ENCODE measurements at places on chromosomes 3 and 15.

GRCh38 chr3:94303897-94304296 is 241.0 kb downstream of the NSUN3 start:
- DNase-seq = no peak

- DNase-seq = no peak
These were observed 290.0 kb upstream of the CFAP20DC start for GRCh38 chr3:59339818-59340217.

DNA sequence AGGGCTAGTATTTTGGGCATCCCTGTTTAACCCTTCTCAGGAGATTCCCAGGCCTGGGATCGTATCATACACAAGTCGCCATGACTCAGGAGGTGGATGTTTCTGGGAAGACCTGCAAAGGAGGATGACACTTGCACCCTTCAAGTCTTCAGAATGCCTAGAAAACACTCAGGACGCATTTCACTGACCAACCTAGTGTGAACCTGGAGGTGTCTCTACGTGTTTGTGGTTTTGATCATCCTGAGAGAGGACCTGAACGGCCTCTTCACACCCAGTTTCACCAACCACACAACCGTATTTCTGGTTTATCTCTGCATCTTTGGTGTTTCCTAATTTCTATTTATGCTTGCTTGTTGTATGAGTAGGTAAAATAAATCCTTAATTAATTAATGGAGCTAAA is 2.8 kb upstream of the CLDND1 start:
- no peak for DNase-seq

- no peak for DNase-seq
These were observed 352.6 kb upstream of the CCDC54 start for GRCh38 chr3:107024551-107025026.

- peak; percentile 54 for DNase-seq
These were observed at the start of gene RFX7 for GRCh38 chr15:56243163-56244037. TSS of gene RFX7 (minus strand) at chr15:56243879. CDS start at chr15:56243285, 594 bp downstream.

- DNase-seq = no peak
These were observed 36.5 kb downstream of the GASK1A start for GRCh38 chr3:43015572-43015971.

GRCh38 chr15:50260969-50261496 is 4.5 kb downstream of the HDC start:
- no peak for DNase-seq

- no peak for DNase-seq
These were observed 99.2 kb upstream of the TRPM1 start for GRCh38 chr15:31200735-31201151.

DNA sequence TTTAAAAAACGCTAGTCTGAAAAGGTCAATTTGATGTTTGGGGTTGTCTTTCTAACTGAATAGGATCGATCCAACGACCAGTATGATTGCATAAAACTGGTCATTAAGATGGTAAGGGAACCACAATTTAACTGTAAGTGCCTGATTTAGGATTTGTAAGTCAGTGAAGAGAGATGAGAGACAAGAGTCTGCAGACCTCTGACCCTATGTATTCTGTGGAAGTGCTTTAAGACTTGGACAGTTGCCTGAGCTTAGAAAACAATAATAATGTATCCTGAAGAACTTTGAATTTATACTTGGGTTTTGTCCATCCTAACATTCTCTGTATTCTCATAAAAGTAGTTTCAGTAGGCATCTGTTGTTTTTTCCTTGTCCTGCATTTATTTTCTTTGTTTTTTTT is 221.4 kb upstream of the SUCLG2 start:
- no peak for DNase-seq

DNA sequence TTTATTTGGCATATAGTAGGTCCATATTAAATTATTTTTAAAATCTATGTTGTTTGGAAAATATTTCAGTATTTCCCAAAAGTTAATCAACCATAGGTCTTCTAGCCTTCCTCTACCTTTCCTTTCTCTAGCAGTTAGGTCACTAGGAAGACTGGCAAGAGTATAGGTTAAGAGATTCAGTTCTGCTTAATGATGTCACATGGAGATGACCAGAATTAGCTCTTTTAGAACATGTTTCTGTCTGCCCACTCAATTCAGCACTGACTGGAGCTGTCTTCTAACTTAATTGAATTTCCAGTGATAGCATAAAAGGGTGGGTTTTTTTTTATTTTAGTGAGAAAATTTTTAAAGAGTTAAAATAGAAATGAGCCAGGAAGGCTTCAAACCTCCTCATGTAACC is 23.8 kb upstream of the ZBED2 start:
- DNase-seq = no peak

DNA sequence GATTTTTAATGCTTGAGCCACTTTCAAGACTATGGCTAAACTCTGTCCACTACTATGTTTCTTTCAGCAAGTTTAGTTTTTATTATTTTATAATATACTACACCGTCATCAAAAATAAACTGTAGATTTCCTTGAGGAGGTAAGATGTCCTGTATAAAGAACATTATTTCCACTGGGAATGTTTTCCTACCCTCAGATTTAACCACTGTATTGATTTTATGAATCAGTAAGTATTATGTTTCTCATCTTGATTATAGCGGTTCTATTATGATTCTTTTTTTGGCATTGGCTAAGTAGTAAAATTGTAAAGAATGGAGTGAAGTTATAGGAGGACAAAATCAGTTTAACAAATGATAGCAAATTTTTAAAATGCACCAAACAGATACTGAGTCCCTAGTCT is 44.4 kb downstream of the ADAM10 start:
- no peak for DNase-seq

DNA sequence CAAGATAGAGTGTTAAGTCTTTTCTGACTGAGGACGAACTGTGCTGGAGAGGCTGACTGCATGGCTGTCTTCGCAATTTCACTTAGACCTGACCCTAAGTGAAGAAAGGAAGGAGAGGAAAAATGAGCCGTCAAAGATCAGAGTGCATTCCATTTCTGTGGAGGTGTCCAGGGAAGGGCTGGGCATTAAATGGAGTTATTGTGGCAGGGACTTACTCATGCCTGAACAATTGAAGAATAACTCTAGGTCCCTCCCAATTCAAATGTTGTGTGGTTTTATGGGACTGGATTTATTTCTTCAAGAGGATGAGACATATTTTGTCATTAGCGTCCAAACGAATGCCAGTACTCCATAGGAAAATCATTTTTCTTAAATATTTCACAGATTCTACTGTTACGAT is 187.3 kb upstream of the CFAP20DC start:
- peak; percentile 50 for DNase-seq

DNA sequence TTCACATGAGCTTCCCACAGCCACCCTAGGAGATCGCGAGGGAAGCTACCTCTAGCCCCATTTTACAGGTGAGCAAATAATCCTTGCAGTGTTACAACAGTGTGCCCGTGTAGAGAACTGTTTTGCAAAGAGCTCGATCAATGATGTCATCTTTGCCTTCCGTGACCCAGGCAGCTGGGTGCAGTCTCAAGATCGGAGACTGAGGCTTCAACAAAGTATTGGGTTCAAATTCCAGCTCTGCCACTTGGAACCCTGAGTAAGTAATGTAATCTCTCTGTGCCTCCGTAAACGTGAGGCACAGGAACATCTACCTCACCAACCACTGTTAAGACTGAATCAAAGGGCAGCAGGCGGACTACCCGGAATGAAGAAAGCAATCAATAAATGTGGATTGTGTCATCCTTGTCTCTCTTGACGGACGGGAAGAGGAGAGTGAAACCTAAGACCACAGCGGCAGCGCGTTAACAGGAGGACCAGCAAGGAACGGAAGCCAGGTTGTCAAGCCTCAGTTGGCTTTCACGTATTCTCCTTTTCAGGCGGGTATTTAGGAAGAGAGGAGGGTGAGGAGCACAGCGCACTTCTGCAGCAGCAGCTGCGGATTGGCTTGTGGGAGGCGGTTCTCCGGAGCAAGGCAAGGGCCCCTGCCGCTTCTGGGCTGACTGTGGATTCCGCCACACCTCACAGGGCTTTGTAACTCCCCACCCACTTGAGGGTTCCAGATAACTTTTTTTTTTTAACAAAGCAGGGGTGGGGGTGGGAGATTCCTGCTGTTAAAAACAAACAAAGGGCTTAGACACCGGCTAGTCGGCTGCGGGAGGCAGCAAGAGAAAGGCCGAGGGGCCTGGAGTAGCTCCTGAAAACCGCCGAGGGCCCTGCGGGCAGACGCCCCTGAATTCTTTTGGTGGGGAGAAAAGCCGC is 1.5 kb upstream of the SMAD3 start:
- DNase-seq = peak; percentile 88

DNA sequence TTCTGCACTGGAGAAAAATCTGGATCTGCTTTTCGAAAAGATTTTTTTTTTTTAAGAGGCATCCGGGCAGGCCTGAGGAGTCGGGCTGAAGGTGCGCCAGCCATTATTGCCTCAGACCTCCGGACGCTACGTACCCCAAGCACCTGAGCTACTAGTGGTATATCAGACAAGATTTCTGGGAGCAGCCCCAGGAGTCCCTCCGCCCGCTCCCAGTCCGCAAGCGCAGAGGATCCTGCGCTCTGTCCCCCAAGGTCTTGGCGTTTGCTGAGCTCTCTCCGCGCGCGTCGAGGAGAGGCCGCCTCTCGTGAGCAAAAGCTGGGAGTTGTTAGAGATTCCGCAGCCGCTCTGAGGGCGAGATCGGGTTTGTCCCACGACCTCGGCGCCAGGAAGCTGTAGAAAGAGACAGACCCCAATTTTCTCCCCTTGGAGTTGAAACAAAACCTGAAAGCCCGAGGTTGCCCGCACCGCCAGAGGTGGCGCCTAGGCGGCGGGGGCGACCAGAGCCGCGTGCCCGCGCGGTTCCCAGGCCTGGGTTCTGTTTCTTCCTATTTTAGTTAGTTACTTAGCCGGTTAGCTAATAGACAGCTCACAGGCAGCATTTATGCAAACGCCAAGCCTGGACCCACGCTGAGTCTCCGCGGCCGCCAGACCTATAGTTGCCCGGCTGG is 72.5 kb upstream of the POLG start:
- no peak for DNase-seq

- DNase-seq = no peak
These were observed 175.1 kb upstream of the CTNNB1 start for GRCh38 chr3:41024031-41024836.

GRCh38 chr3:112894258-112894657 is 47.6 kb upstream of the CD200R1L start:
- no peak for DNase-seq

DNA sequence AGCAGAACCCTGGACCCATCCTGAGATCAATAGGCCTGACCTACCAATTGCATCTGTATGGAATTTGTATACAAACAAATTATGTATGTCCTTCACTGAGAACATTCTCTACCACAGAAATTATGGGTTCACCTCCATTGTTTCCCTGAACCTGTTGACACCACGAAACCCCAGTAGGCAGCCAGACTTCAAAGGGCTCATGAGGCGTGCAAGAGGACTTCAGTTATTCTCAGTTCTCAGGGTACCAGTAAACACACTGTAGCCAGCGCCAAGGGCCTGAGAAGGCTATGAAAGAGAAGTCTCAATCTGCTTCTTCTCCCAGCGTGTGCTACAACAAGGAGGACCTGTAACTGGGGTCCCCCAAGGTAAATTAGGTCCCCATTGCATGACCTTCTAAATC is 254.9 kb upstream of the GOLGA6L4 start:
- no peak for DNase-seq

- DNase-seq = no peak
These were observed 103.5 kb upstream of the FXR1 start for GRCh38 chr3:180808823-180809575.

GRCh38 chr3:56086355-56086754 is 381.9 kb downstream of the ERC2 start:
- DNase-seq = no peak

DNA sequence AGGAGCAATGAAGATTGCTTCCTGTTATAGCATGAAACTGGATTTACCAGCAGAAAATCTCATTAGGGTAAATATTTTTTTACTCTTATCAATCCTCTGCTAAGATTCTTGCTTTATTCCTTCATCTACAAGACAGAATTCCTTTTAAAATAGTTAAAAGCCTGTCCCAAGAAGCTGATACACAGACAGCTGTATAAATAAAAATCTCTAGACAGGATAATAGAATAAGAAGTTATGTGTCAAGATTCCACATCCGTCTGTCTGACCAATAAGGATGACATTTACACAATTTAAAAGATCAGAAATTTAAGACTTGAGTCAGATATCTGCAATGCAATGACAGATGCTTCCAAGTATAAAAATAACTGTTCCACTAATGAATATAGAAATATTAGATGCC is 57.6 kb downstream of the SSR3 start:
- DNase-seq = no peak

- no peak for DNase-seq
These were observed 670.6 kb downstream of the PLOD2 start for GRCh38 chr3:145490088-145491048.

- no peak for DNase-seq
These were observed 44.5 kb downstream of the RIOX2 start for GRCh38 chr3:97927704-97928103.

GRCh38 chr3:182697345-182697919 is 95.9 kb upstream of the ATP11B start:
- DNase-seq = no peak

GRCh38 chr15:70127770-70128413 is 30.2 kb upstream of the TLE3 start:
- no peak for DNase-seq

DNA sequence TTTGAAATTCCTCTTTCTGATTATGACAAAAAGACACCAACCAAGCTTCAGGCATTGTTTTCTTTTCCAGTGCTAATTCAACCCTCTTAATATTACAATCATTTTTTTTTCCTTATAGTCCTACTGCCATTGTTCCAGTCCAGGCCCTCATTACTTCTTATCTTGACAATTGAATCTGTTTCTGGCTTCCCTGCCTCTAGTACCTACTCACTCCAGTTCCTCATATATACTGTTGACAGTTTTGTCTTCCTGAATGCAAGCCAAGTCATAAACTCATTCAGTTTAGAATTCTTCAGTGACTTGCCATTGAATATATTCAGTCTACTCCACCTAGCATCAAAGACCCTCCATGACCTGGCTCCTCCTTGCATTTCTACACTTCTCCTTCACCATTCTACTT is 507.4 kb downstream of the FGF12 start:
- DNase-seq = no peak

DNA sequence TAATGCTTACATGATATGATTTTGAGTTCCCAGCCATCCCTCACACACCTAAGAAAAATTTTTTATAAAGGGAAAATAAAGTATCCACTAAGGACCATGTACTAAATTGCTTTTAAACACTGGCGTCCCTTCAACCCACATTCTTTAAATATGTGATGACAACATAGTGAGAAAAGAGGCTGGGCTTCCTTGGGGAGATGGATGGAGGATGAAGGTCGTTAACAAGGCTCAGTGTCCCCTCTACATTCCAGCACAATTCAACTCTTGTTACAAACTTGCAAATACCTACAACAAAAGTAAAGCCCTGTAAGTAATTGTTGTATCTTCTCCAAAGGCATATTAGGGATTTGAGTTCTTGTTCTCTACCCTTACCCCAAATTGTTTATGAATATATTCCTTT is 87.2 kb upstream of the SLC4A7 start:
- DNase-seq = no peak

- peak; percentile 11 for DNase-seq
These were observed 142.0 kb upstream of the TMC3 start for GRCh38 chr15:81516012-81516411.

GRCh38 chr3:144989807-144990206 is 1018.2 kb downstream of the DIPK2A start:
- DNase-seq = no peak

All from SW480 (cell line).